ENCODE measurements at places on chromosomes 16 and 17.

GRCh38 chr17:41987642-41988041 lies 21.0 kb downstream of the CNP start:
- H3K36me3 ChIP-seq: peaks cover 96% of the 10 kb centered on the region
- no peak for DNase-seq
- no peak overlapping the region for H3K27ac ChIP-seq
- H3K4me3 ChIP-seq: no peak overlapping the region
- H3K4me1 ChIP-seq: no peaks in the 10 kb centered on the region
- H3K27me3 ChIP-seq: no peaks in the 10 kb centered on the region

DNA sequence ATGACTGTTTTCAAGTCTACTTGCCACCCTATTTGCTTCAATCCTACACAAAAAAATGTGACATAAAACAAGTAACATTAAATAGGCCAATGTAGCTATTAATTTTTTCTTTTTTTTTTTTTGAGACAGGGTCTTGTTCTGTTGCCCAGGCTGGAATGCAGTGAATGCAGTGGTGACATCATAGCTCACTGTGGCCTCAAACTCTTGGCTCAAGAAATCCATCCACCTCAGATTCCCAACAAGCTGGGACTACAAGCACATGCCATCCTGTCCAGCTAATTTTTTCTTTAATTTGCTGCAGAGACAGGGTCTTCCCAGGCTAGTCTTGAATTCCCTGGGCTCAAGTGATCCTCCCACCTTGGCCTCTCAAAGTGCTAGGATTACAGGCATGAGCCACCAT lies 29.4 kb downstream of the ANKFY1 start:
- H3K27me3 ChIP-seq: no peaks in the 10 kb centered on the region
- no peaks in the 10 kb centered on the region for H3K4me1 ChIP-seq
- H3K27ac ChIP-seq: no peak overlapping the region

- peak overlapping the region; percentile 66 for H3K27ac ChIP-seq
- no peaks in the 10 kb centered on the region for H3K27me3 ChIP-seq
- DNase-seq: peak; percentile 24
- H3K4me3 ChIP-seq: no peak overlapping the region
- peaks cover 45% of the 10 kb centered on the region for H3K4me1 ChIP-seq
Measured at GRCh38 chr16:11296706-11297491, 15.8 kb upstream of the PRM1 start.

- DNase-seq: no peak
- H3K27ac ChIP-seq: no peak overlapping the region
- H3K27me3 ChIP-seq: no peaks in the 10 kb centered on the region
- H3K4me1 ChIP-seq: no peaks in the 10 kb centered on the region
Measured at GRCh38 chr16:72166954-72167561, 4.9 kb downstream of the PMFBP1 start.

DNA sequence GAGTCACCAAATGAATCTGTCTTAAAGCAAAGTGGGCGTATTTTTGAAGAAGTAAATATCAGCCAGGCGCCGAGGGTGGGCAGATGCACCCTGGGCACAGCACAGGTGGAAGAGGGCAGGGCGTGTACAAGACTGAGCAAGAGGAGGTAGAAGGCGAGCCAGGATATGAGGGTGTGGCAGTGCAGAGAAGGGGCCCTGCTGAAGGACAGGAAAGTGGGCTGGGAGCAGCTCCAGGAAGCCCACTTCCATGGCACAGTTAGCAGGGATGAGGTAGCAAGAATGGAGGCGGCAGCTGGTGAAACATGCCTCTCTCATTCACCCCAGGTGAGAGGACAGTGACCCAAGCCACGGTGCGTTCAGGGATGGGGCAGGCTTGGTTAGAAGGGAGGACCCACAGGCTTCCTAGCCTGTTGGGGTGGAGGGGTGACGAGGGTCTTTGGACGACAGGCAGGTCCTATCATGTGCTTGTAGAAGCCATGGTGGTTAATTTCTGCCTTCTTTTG lies 149.3 kb downstream of the CLEC16A start:
- H3K27ac ChIP-seq: peak overlapping the region; percentile 90
- H3K27me3 ChIP-seq: no peaks in the 10 kb centered on the region
- DNase-seq: peak; percentile 61
- peaks cover 24% of the 10 kb centered on the region for H3K36me3 ChIP-seq

- peaks cover 30% of the 10 kb centered on the region for H3K4me1 ChIP-seq
- DNase-seq: peak; percentile 87
- H3K27me3 ChIP-seq: peaks cover 13% of the 10 kb centered on the region
- peak overlapping the region; percentile 88 for H3K27ac ChIP-seq
- no peaks in the 10 kb centered on the region for H3K36me3 ChIP-seq
- H3K4me3 ChIP-seq: peak overlapping the region; percentile 62
Measured at GRCh38 chr16:90022209-90023077, 3.2 kb upstream of the DBNDD1 start.

- H3K27ac ChIP-seq: no peak overlapping the region
- peaks cover 27% of the 10 kb centered on the region for H3K4me1 ChIP-seq
- peaks cover 2% of the 10 kb centered on the region for H3K27me3 ChIP-seq
- H3K36me3 ChIP-seq: no peaks in the 10 kb centered on the region
- no peak overlapping the region for H3K4me3 ChIP-seq
Measured at GRCh38 chr16:82657239-82657638, 30.5 kb downstream of the CDH13 start.

DNA sequence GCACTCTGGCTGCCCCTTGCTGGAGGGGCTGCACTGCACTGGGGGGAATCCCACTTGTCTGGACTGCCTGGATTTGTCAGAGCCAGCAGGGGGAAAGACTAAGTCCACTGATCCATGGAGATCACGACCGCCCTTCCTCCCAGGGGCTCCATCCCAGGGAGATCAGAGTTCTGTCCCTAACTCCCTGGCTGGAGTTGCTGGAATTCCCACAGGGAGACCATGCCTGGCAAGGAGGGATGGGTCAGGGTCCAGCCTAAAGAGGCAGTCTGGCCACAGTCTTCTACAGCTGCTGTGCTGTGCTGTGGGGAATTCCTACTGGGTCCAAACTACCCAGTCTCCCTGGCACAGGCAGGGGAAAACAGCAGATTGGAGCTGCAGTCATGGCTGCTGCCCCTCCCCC lies 311.9 kb downstream of the ZFHX3 start:
- DNase-seq: no peak
- H3K4me3 ChIP-seq: no peak overlapping the region
- H3K27ac ChIP-seq: no peak overlapping the region
- no peaks in the 10 kb centered on the region for H3K4me1 ChIP-seq

DNA sequence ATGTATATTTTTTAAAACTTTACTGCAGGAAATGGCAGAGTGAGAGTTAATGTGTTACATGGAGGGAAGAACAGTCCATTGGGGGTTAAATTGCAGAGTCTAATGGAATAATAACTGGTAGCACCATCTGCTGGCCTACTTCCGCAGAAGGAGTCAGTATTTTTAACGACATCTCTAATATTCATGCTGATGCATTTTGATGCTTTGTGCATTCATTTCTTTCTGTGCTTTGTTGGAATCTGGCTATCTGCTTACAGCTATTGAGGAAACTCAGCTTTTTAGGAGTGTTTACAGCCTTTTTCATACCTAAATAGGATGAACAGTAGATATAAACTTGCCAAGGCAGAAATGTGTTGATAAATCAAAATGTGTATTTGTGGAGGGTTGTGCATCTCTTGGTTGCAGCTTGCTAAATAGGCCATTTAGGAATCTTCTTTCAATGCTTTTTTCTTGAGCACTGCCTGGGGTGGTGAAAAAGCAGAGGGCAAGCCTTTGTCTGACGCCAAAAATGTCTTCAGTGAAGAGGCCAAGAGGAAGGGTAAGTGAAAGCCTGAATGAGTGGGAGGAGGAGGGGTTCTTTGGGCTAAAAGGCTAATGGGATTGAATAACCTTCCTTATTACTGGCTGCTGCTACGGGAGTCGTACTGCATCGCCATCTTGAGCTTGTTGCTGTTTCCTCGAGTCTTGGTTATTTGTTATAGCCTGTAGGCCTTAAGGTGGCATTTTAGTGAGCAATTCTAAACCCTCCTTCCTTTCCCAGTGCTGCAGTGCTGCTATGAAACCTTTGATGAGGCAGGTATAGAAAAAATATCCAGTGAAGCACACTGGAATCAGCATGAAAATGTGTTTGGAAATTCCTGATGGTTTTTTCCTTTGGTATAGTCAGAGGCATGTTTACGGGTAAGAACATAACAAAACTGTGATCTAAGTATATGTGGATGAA lies 153.3 kb downstream of the CHD9 start:
- peaks cover 14% of the 10 kb centered on the region for H3K36me3 ChIP-seq
- H3K4me1 ChIP-seq: peaks cover 52% of the 10 kb centered on the region
- H3K4me3 ChIP-seq: peak overlapping the region; percentile 61
- H3K27ac ChIP-seq: peak overlapping the region; percentile 93
- peak; percentile 79 for DNase-seq
- H3K27me3 ChIP-seq: no peaks in the 10 kb centered on the region

- peak within 1 kb of the TSS; percentile 94 for H3K4me3 ChIP-seq
- no peaks in the 10 kb centered on the region for H3K36me3 ChIP-seq
- peak within 1 kb of the TSS; percentile 93 for H3K27ac ChIP-seq
Measured at GRCh38 chr17:28842282-28843012, at the start of gene FAM222B. Gene FAM222B (minus strand): TSS chr17:28842790. CDS start chr17:28766667, 76,123 bp downstream.

DNA sequence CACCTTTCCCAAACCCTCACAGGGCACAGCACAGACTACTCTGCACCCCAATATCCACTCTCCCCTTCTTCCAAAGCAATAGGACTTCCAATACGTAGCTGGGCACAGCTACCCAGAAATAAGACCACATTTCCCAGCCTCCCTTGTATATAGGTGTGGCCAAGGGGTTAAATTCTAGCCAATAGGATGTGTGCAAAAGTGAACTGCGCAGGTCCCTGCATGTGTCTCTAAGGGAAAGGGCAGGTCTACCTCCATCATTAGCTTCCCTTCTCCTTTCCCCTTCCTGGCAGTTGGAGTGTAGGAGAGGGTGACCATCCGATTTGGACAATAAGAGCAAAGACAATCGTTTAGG lies 25.5 kb upstream of the SNN start:
- no peak for DNase-seq
- H3K27ac ChIP-seq: no peak overlapping the region
- H3K27me3 ChIP-seq: no peaks in the 10 kb centered on the region
- no peaks in the 10 kb centered on the region for H3K4me1 ChIP-seq
- H3K4me3 ChIP-seq: no peak overlapping the region
